Gastroesophageal sphincter (tissue), 4 donors: ENCODE measurements at places on chromosomes 11 and 22.

DNA sequence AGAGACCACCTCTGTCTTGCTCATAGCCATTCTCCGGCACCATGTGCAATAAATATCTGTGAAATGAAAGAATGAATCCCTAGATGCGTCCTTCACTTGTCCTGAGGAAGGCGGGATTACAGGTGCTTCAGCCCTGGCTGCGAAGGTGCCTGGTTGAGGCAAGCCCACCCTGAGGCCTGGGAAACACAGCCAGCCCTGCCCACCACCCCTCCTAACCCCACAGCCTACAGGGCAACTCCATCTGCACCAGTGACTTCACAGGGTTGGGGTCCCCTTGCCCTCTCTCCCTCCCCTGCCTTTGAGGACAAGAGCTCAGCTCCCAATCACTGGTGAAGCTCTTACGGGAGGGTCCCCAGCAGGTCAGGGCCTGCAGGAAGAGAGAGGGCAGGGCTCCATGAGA, 17.5 kb upstream of the SCGB1A1 start:
- ATAC-seq: no peak

DNA sequence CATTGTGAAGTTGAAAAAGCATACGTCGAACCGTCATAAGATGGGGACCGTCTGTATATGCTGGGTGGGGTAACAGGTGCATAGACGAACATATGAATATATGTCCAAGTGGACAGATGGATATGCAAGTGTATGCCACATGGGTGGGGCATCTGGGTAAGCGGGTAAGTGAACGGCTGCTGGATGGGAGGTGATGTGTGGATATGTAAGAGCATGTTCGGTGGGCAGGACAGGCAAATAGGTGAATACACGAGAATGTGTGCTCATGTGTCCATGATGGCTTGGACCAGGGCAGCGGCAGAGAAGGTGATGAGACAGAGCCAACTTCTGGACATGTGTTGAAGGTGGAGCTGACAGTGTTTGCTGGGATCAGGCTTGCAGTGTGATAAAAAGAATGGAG, 12.0 kb downstream of the IFITM10 start:
- ATAC-seq: no peak

DNA sequence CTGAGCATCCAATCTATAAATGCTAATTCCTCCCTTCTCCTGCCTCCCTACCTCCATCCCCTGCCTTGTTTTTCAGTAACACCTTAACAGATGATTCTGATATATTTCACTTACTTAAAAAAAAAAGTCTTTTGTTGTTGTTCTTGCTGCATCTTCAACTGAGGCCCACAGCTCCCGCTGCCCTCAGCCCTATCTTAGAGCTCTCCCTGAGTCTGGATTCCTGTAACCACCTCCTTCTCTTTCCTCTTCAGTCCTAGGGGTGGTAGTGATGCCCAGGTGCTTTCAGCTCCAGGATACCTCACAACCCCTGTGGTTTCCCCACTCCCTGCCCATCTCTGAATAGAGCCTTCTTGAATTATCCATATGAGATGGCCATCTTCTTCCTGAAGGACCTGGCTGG, 3.7 kb upstream of the KCNE3 start:
- ATAC-seq: no peak

- ATAC-seq: no peak
Observed at GRCh38 chr11:112315057-112315720, 54.5 kb upstream of the PLET1 start.

DNA sequence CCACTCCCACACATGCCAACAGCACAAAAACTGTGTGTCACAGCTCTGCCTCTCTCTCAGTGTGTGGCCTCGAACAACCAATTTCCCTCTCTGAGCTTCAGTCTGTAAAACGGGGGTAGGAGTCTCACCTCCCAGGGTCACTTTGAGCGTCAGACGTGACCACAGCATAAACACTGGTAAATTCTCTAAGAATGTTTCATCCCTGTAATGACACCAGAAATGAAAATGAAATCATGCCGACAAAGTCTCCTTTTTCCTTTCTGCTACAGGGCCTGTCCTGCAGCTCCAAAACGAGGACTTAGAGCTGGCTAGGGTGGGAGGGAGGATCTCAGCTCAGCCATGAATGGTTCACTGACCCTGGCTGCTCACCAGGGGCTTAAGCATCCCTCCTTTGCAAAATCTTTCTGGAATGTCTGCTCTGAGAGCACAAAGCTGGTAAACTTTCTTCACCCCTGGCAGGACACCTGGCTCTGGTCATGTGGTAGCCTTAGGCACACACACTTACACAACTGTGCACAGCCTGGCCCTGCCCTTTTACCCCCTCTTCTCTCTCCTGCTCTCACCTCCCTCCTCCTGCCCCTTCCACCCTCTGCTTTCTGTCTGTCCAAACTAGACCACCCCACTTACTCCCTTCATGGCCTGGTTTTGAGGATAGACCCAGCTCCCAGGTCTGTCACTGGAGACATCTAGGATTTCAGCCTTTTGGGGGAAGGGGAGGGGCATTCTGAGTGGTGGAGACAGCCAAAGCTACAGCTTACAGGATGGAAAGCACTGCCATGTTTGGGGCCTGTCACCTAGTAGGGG, 12.3 kb upstream of the TSKU start:
- peak; percentile 81 for ATAC-seq

GRCh38 chr11:80700386-80700785, 1259.6 kb upstream of the TENM4 start:
- ATAC-seq: no peak

DNA sequence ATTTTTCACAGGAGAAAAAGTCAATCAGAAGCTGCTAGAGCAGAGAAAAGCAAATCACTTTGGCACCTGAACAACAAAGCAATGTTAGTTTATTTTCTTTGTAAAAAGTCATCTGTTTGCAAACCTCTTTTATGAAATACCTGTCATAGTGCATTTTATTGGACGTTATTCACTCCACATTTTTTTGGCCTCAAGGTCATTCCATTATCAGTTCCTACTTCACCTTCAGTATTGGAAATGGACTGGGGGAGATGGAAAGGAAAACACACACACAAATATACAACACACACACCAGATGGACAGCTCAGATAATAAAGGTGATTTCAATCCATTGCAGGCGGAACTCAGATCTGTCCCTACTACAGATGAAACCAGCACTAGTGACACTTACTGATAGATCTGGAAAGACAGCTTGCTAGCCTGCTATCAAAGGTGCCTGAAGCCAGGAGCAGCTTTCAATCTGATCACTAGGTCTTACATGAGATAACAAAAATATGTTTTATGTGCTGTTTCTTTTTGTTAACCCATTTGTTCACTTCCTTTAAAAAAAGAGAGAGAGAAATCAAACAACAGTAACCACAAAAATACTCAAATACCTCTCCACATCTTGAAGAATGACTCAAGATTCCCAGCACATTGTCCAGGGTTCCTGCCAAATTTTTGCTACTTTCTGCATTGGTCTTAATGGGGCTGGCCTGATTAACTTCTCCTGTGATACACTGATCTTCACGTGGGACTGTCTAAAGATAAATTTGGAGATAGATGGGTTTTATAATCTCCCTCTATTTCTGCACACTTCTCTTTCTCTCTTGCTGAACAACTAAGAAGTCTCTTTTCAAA, 844.3 kb upstream of the TENM4 start:
- ATAC-seq: no peak

DNA sequence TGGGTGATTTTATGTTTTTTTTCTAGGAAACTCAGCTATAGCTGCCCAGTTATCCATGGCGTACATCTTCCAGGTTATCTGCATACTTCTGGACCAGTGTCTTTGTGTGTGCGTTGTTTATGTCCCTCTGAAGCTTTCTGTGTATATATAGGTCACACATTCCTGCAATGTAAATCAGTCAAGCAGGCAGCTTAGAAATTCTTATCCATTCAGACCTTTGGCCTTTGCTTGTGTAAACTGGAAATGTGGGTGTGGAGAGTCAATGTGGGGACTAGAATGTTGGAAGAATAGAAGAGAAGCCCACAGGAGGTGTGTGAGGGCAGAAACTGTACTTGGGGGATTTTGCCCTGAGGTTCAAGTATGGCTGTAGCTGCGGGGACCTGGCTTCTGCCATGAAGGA, 51.7 kb downstream of the BARX2 start:
- no peak for ATAC-seq

GRCh38 chr11:31699066-31699465, 112.1 kb downstream of the PAX6 start:
- no peak for ATAC-seq

GRCh38 chr11:128146926-128147605, 440.3 kb downstream of the ETS1 start:
- ATAC-seq: no peak

DNA sequence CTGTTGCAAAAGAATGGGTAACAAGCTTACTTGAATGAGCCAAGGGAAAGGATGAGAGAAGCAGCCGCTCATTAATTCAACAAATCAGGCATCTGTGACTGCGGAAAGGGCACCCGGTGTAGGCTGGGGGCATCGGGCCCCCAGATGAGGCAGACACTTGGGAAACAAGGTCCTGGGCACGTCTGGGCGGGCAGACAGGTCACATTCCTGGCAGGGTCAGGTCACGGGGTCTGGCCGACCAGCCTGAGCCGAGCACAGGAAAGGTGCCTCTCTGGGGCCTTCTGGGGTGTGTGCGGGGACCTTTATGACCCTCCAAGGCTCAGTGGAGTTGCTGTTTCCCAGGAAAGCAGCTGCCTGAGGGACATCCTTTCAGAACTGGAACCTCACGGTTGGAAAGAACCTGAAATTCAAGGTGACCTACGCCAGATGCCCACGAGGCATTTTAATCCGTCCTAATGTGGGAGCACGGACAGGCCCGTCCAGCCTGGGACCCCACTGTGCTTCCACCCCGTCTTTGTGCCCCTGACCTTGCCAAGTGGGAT, 57.1 kb downstream of the ST14 start:
- no peak for ATAC-seq

DNA sequence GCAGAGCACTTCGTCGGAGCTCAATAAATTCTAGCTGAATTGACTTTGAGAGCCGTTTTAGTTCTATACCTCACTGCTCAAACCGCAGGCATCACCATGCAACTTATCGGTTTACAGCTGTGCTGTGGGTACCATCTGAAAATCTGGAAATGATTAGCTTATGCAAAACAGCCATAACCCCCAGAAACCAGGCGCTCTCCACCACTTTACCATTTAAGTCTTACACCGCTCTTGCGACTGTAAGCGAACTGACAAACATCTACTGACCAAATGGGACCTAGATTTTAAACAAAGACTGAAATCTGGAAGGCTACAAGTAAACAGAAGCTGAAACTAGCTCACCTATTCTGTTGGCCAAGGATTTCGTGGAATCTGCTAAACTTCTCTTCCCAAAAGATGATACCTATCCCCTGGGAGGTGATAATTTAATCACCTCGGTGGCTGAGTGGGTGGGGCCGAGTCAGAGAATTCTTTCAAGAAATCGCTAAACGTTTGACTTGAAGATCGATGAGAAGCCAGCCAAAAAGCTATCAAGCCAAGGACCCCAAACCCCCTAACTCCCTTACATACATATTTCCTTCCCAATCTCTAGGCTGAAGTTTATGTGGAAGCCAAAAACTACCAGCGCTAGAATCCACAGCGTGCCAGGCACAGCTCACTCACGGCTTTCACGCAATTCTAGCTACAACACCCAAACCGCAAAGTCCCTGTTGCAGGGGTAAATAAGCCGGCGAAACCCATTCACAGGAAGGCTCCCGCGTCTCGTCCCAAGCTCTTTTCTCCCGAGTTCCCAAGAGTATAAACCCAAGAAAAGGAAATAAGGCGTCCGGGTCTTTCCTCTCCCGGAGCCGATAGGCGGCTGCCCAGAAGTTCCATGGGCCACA, 644 bp downstream of the SPTY2D1 start:
- no peak for ATAC-seq

- no peak for ATAC-seq
Observed at GRCh38 chr22:47396105-47396504, 633.7 kb downstream of the TBC1D22A start.

GRCh38 chr11:94926271-94926625, 47.1 kb downstream of the CWC15 start:
- ATAC-seq: no peak

DNA sequence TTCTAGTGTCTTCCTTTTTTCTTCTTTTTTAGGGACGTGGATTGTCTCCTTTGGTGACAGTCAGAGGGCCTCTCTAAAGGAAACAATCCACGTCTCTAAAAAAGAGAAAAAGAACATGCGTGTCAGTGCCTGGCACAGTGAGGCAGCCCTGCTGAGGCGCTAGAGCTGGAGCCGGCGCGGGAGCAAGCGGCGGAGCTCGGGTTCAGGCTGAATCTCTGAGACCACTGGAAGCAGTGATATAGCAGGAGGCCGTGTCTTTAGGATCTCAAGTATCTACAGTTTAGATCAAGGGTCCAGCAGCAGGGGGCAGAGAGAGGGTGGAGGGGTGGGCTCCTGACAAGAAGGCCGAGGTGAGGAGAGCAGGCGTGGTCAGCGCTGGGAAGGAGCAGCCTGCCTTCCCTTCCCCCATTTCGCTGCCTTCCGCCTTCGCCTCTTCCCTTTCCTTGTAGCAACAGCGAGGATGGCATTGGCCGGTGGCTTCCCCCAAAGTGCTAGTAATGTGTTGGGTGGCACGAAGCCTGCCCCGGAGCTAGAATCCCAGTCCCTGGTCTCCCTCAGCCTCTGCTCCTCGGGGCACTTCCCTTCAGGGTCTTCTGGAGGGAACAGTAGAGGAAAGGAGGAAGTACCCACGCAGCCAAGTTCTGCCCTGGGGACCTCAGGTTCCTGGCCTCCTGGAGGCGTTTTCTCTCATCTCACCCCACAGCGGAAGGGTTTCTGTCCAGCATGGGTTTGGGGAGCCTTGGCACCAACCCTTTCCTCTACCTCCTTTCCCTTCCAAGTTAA, 28.2 kb upstream of the RAB1B start:
- ATAC-seq: peak; percentile 15

- ATAC-seq: no peak
Observed at GRCh38 chr22:42817556-42817955, 39.5 kb downstream of the ARFGAP3 start.

DNA sequence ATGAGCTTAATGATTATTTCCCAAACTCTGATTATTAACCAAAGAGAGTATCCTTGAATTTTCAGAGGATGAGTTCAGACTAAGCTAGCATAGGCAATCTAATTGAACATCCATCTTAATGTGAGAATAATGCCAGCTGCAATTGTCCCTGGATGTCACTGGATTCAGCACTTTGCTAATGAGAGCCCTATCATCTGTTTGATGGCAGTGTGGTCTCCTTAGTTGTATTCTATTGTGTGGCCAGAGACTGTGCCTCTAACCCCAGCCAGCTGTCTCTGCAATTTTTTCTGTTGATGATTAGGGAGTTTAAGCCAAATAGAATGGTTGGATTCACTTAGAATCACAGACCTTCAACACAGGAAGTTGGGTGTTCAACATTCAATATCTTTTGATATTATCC, 1249.5 kb downstream of the FAM181B start:
- no peak for ATAC-seq

DNA sequence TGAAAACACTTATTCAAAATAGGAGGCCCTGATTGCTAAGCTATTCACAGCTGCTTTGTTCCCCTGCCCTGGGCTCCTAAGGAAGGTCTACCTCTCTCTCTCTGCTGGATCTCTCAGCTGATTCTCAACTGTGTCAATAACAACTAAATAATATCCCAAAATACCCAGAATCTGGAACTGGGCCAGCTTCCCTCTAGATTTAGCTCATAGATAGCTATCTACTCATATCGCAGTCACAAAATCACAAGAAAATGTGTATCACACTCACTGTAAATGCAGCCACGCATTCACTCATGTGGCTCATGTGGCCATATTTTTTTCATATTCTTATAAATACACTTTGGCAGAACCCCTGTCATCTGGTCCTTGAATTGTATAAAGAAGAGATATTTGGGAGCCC, 555.1 kb downstream of the OPCML start:
- ATAC-seq: no peak

- no peak for ATAC-seq
Observed at GRCh38 chr11:63672936-63673539, 1.9 kb upstream of the ATL3 start.
